ENCODE measurements at places on chromosomes 4 and X.

- no peak for DNase-seq
Measured at GRCh38 chrX:20237864-20238263, 28.8 kb downstream of the RPS6KA3 start.

GRCh38 chr4:87716371-87717265 lies 66.5 kb downstream of the DMP1 start:
- DNase-seq = no peak

DNA sequence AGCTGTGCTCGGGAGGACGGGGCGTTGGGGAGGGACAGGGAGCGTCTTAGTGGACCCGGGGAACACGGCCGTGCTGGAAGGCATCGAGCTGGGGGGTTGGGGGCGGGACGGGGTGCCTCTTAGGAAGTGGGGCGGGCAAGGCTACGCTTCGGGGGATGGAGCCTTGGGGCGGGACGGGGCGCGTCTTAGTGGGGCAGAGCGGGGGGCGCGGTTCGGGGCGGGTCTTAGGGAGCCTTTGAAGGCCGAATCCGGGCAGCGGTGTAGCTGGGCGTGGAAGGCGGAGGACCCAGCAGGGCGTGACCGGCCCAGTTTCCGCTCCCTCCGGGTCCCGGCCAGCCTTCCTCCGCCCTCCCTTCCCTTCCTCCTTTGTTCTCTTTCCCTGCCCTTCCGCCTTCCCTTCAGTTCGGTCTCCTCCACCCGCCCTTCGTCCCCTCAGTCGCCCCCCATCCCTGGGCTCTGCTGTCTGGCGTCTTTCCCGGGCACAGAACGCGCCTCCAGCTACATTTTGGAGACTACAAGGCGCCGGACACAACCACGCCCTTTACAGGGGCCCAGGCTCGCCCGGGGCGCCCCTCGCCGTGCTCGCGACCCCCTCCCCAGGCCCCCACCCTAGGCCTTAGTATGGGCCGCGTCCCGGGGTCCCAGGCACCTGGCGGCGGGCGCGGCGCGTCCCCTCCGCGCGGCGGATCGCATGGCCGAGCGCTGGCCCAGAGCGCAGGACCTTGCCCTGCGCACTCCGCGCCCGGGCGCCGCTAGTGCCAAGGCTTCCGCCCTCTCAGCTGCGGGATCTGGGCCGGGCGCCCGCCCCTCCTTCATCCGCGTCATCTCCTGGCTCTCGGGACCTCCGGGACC lies at the start of gene ARSD:
ARSD (minus strand) TSS at position 757 of the 852 bp plus-strand sequence; CDS start at position 693, 64 bp downstream.
- peak; percentile 35 for DNase-seq

GRCh38 chr4:145540235-145540634 lies 58.6 kb downstream of the SMAD1 start:
- DNase-seq = no peak

DNA sequence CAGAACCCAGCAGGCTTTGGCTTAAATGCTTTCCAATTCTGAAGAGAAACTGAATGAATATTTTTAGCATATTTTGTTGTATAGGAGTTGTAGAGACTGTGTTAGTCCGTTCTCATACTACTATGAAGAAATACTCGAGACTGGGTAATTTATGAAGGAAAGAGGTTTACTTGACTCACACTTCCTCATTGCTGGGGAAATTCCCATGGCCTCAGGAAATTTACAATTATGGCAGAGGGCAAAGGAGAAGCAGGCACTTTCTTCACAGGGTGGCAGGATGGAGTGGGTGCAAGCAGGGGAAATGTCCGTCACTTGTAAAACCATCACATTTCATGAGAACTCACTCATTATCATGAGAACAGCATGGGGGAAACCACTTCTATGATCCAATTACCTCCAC lies 291.7 kb downstream of the PACRGL start:
- DNase-seq = no peak

DNA sequence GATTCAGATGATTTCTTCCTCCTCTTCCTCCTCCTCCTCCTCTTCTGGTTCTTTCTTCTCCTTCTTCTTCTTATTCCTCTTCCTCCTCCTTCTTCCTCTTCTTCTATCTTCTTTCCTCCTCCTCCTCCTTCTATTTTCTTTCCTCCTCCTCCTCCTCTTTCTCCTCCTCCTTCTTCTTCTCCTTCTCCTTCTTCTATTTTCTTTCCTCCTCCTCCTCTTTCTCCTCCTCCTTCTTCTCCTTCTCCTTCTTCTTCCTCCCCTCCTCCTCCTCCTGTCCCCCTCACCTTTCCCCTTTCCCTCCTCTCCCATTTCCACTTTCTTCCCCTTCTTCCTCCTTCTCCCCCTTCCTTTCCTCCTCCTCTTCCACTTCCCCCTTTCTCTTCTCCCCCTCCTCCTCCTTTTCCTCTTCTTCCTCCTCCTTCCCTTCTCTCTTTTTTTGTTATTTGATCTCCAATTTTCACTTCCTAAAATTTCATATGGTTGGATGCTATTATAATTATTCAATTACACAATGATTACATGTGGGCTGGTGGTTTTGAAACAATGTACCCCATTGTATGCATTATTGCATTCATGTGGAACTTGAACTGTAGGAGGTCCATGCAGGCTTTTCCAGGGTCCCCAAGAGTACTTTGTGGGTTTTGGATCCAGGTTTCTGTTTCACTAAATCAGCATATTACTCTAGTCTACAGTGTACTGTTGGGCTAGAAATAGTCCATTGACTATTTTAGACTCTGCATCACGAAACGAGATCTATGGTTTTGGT lies 68.1 kb downstream of the SORBS2 start:
- DNase-seq = no peak

- DNase-seq = no peak
Measured at GRCh38 chr4:8901335-8901734, 29.7 kb upstream of the HMX1 start.

DNA sequence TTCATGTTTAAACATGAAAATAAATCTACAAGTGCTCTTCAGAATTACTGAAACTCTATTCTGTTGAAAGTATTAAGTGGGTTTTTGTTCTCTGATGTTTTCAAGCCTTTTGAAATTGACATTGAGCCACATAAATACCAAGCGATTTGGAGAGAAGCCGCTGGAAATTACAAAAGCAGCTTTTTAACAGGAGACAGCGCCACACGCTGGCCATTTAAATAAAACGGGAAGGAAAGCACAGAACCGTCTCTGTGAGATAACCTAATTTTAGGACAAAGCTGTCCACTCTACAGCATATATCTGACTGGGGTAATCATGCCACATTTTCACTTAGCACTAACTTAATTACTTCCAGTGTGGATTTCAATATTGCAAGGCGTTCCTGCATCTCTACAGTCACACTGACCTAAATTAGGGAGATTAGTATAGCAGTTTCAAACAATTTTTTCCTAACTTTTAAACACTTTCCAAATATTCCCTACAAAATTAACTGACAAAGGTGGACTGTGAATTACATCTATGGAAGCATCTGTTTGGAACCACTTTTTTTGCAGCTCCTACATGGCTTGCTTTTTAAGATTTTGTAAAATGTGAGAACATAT lies 6.8 kb upstream of the ANOS1 start:
- no peak for DNase-seq

DNA sequence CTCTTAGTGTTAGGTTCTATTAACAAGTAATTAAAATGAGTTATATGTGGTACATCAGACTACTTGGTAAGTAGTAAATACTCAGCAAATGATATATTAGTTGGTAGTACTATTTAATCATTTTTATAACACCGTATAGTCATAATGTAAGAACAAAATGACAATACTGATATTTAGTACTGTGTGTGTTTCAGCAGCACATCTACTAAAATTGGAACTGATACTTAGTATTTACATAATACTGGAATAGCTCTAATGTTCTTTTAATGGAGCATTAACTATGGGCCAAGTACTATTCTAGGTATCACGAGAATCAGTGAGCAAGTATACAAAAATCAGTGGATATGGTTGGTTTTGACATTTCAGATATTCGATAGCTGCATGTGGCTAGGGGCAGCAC lies 35.3 kb downstream of the ERVMER34-1 start:
- no peak for DNase-seq

GRCh38 chrX:138771047-138771446 lies 59.5 kb upstream of the FGF13 start:
- no peak for DNase-seq

DNA sequence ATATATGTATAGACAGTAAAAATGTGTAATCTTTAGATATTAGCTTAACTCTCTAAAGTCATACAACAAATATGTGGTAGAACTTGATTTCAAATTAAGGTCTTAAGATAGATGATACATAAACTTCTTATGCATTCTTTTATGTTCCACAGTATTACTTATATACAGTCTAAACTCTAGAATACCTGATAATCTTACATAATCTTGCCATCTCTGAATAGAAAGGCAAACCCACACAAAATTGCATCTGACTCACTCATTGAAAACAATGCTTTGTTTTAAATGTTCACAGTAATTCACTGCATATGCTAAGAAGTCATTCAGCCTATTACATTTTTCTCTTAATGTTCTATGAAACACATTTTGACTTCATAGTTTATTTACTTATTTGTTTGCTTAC lies 10.1 kb downstream of the SULT1B1 start:
- DNase-seq = no peak

DNA sequence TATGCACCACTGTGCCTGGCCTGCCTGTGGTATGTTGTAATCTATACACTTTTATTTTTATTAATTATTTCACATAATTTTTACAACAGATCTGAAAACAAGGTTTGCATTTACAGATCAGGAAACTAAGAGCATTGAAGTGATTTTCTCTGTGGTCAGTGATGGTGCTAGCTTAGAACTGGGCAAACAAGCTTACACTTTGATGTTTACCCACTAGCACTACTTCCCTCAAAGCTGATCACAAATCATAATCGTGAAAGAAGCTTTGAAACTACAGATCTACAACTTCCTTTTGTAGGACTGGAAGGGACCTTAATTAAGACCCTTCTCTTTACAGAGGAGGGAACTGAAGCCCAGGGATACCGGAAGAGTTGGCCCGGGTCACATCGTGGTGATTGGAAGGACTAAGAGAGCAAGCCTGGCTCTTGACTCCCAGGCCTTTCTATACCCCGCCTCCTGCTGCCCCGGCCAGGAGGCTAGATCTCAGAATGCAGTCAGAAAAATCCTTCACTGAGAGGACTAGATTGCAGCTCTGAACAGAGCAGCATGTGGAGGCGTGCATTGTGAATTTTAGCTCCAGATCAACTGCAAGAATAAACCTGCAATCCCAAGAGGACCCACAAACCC lies 93.7 kb upstream of the ZNF827 start:
- DNase-seq = no peak

GRCh38 chr4:54571293-54572151 lies 86.2 kb upstream of the KIT start:
- DNase-seq = no peak

DNA sequence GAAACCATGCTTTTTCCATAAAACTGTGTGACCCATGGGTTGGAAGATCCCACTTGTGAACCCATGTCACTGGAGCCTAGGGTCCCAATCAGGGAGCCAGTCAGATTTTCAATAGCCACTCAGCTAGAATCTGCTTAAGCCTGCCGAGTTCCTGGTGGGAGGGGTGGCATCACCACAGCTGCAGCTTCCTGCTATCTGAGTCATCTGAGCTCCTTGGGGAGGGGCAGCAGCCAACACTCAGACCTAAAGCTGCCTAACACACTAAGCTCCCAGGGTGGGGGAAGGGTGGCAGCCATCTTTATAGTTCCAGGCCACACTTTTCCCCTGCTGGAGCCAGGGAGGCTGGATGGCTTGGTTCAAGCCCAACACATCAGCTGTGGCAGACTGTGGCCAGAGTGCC lies 350.1 kb downstream of the C4orf33 start:
- no peak for DNase-seq

- DNase-seq = no peak
Measured at GRCh38 chr4:57265831-57266582, 155.8 kb upstream of the IGFBP7 start.

DNA sequence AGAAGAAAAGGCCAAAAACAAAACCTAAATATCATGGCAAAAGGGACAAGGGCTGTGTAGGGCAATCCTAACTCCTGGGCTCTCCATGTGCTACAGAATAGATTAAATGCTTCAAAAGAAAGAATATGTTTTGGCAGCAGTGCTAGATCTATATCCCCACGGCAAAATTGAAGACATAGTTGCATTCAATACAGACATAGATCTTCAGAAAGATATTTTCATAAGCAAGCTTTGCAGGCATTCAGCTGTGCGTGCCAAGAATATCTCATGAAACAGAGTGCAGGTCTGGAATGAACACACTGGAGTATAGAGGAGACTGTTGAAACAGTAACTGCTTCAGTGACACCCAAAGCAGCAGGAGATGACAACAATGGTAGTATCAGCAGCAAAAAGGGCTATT lies 1476.9 kb downstream of the ARAP2 start:
- DNase-seq = no peak

GRCh38 chr4:156378033-156378665 lies 424.5 kb upstream of the CTSO start:
- no peak for DNase-seq

- DNase-seq = no peak
Measured at GRCh38 chr4:145839151-145839550, 99.5 kb downstream of the ZNF827 start.

Data from natural killer cell (primary cell).